ENCODE measurements at places on chromosomes 4 and X.
A peak's percentile ranks its signal among the peaks of the same experiment; 100 is the strongest.

GRCh38 chr4:47425628-47426027 lies 37.9 kb downstream of the COMMD8 start:
- DNase-seq, result no peak

DNA sequence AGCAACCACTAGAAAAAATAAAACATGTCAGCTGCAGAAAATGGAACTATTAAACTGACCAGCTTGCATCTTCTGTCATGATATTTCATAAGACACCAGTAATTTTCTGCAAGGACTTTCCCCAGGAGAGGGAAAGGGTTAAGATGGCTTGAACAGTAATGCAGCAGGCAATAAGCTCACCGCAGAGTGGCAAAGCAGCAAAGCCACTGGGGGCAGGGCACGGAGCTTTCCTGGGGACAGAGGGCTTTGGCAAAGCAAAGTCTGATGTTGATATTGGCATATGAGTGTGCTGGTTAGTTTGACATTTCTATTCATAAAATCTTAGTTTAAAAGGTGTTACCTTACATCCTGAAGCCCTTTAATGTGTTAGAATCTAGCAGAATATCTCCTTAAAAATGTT lies 55.1 kb upstream of the NAP1L5 start:
- DNase-seq, result no peak

- DNase-seq, result peak; percentile 30
These were observed 56.8 kb downstream of the SMIM20 start for GRCh38 chr4:25970691-25971432.

DNA sequence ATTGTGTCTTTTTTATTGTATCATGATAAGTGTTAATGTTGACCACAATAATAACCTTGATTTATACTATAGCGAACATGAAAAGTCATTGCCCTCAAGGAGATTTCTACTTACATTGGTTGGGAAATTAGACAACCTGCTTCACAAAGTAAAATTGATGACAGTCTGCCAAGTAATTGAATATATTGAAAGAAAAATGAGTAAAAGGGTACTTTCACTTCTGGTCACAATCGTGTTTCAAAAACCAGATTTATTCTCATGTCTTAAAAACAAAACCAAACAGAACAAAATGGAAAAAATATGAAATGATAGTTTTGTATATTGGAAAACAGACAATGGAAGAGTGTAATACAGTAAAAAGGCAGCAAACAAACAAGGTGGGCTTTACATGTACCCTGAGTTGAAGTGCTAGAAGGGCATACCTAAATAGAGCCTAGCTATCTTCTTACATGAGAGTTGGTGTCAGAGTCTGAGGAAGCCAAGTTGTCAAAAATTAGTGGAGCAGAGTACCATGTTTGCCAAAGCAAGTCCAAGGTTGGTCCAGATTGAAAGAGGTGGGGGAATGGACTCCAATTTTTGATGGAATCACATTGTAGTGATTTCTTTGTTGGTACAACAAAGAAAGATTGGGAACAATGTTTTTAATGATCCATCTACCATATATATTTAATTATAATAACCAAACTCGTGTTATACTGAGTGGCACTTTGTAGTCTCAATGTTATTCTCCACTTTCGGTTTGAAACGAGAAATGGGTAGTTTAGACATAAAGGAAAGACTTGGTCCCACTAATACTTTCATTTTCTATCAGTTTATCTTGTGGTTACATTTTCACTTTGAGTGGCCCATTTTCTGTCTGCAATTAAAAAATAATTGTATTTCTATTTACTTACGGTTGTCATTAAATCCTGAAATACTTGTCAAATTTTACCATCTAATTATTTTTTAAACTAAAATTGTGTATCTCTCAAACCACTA lies 775.6 kb downstream of the STIM2 start:
- no peak for DNase-seq

GRCh38 chr4:78592088-78592783 lies 40.7 kb downstream of the ANXA3 start:
- no peak for DNase-seq

DNA sequence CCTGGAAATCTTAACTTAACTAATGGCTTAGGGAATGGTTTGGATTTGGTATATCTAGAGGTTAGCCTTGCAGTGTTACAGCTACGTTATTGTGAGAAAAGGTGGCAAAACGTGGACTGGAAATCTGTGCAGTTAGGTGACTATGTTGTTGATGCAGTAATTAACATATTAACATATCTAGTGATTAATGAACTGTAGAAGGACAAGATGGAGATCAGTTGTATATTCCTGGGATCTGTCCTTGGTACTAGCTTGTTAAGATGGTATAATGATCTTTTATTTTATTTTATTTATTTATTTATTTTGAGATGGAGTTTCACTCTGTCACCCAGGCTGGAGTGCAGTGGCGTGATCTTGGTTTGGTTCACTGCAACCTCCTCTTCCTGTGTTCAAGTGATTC lies 36.9 kb downstream of the GPAT3 start:
- no peak for DNase-seq

DNA sequence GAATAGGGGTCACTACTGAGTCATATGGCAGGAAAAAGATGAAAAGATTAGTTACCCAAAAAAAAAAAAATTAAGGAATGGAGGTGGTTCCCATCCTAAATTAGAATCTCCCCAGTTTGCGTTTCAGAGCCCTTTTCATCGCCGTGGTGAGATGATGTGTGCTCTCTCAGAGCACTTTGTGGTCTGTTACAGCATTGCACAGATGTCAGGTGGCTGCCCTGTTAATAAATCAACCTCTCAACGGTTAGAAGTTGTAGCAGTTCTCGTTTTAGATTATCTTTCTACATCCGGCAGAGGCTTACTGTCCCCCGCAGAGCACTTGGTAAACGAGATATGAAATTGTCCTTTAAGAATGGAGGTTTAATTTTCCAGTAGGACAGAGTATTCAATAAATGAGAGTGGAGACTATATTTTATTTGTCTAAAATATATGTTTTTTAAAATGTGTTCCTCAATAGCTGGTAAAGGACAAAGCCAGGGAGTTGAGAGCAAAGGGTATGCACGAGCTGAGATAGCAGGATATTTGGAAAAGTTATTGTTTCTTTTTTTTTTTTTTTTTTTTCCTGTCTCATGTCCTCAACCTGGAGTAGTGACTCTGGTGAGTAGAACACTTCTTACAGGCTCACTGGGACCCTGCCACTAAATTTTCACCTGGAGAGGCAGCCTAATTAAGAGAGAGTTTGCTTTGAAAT lies 26.9 kb downstream of the AFF1 start:
- peak; percentile 71 for DNase-seq

GRCh38 chr4:74534121-74534520 lies 89.2 kb downstream of the AREG start:
- DNase-seq, result no peak
